Activated CD4-positive, alpha-beta T cell treated with anti-CD3 and anti-CD28 coated beads, Interleukin-2, amount 10 ng/mL, durations not matched to agents 7 days and 5 days (primary cell): ENCODE measurements at places on chromosomes 13 and 19. TPM values are rescaled to one million over a fixed set of nuclear protein-coding genes. Genes with fewer than 3 reads are reported as not detected.

Gene VWA8
- total RNA-seq: 17.8 TPM

DNA sequence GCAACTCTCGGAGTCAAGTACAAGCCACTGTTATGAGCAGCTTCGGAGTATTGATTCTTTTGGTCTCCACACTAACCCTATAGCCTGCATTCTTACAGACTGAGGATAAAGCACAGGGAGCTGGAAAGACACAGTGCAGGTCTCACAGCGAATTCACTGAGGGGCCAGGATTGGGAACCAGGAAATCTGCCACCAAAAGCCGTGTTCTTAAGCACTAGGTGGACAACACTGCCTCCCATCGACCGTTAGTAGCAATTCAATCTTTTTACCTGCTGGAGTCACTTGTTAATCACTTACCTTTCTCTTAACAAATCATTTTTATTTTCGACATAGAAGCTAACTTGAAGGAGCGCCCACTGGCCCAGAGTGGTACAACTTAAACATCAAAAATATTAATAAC is 6.3 kb downstream of the PMIS2 start:
- no peaks in the 10 kb centered on the region for H3K27me3 ChIP-seq
- H3K4me3 ChIP-seq: no peak overlapping the region
- no peaks in the 10 kb centered on the region for H3K36me3 ChIP-seq
- peaks cover 10% of the 10 kb centered on the region for H3K4me1 ChIP-seq
- no peak overlapping the region for H3K27ac ChIP-seq
- DNase-seq: peak; percentile 38

DNA sequence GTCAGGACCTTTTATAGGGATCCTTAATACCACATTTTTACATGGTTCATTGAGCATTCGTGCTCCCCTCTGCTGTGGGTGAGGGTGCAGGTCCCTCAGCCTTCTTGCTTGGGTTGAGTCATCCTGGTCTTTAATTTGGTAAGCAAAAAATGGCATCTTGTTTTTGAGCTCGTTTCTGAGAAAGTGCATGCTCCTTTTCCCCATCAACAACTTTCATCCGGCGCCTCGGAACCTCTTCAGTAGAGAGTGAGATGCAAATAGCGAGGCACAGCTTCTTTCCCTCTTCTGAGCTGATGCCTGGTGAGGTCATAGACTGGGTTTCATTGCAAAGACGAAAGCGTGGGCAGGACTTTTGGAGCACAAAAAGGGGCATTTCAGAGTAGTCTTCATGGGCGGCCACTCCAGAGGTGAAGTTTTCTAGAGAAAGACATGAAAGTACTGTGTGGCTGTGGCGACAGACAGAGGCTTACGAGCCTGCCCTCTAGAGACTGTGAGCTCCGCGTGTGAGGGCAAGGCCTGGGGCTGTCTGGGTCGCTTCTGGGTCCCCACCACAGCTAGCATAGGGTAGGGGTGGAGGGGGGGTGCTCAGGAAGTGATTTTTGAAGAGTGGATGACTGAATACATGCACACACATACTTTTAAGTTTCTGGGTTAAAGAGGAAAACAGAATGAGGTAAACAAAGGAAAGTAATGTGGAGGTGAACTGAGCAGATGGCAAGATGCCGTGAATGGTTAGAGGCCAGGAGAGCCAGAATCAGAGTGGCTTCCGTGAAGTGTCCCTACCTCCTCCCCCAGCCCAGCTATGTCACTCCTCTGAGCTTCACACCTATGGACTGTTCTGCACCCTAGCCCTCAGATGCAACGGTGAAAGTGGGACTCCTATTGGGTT is 44.3 kb downstream of the BBC3 start:
- H3K4me3 ChIP-seq: peak overlapping the region; percentile 44
- peaks cover 87% of the 10 kb centered on the region for H3K4me1 ChIP-seq
- H3K36me3 ChIP-seq: peaks cover 64% of the 10 kb centered on the region
- DNase-seq: peak; percentile 78
- peak overlapping the region; percentile 93 for H3K27ac ChIP-seq

Gene DNAAF3
- total RNA-seq: not detected

DNA sequence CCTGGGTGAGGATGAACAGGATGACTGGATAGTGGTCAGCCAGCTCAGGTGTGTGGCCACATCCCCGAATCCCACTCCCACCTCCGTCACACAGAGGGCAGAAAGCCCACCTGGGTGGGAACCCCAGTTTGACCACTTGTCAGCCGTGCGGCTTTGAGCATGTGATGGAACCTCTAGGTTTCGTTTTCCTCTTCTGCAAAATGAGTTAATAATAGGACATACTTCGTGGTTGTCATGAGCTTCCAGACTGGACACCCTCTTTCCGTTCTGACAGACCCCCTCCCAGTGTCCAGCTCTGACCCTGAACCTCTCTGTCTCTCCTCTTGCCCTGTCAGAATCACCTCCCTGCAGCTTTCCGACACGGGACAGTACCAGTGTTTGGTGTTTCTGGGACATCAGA is 1.8 kb downstream of the AXL start:
- no peak overlapping the region for H3K4me3 ChIP-seq
- H3K36me3 ChIP-seq: no peaks in the 10 kb centered on the region
- peaks cover 10% of the 10 kb centered on the region for H3K4me1 ChIP-seq
- DNase-seq: no peak

DNA sequence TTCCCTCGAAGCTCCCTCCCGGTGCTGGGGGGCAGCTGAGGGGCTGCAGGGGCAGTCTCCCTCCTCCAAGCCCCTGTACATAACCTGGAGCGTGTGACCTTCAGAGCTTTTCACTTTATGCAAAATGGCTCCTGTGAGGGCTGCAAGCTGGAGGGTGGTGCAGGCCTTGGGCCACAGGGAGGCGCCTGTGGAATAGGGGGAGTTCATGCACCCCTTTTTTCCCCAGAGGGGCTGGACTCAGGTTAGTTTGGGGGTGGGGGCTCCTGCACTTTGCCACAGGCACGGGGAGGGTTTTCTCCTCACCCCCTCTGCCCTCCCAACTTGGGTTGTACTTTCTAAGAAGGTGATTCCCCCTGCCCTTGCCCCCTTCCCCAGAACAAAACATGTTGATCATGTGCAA is 6.6 kb upstream of the PRR19 start:
- no peaks in the 10 kb centered on the region for H3K27me3 ChIP-seq
- H3K36me3 ChIP-seq: peaks cover 26% of the 10 kb centered on the region
- no peak for DNase-seq
- H3K4me1 ChIP-seq: peaks cover 19% of the 10 kb centered on the region
- no peak overlapping the region for H3K4me3 ChIP-seq

- H3K27ac ChIP-seq: no peak overlapping the region
- no peak overlapping the region for H3K4me3 ChIP-seq
- no peaks in the 10 kb centered on the region for H3K36me3 ChIP-seq
- no peak for DNase-seq
- no peaks in the 10 kb centered on the region for H3K27me3 ChIP-seq
Measured at GRCh38 chr13:80945328-80945727, 604.4 kb upstream of the SPRY2 start.

Gene OSCAR
- total RNA-seq: 0.32 TPM

DNA sequence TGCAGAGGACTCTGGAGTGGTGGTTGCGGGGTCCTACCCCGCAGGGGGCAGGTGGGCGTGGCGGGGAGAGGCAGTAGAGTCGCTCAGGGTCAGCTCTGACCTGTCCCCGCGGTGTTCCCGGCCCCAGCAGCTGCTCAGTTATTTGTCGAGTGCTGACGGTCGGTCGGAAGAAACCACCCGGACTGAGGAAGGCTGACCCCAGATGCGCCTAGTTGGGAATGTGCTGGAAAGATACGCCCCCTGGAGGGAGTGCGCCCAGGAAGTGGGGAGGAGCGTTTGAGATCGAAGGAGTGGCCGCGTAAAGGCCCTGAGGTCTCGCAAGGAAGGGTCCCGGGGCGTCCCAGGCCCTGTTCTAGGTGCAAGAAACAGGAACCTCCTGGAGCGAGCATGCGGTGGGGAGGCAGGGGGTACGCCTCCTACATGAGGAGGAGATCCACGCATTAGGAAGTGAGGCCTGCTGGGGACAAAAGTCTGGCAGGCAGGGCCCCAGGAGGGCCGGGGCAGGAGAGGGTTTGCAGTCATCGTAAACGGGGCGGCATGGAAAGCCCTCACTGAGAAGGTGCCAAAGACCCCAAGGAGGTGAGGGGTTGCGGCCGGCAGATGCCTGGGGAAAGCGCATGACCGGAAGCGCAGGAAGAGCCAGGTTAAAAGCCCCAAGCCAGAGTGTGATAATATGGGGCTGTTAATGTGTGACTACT is 9.2 kb downstream of the CCDC8 start:
- H3K27ac ChIP-seq: no peak overlapping the region
- H3K27me3 ChIP-seq: peaks cover 49% of the 10 kb centered on the region
- H3K36me3 ChIP-seq: no peaks in the 10 kb centered on the region
- no peak for DNase-seq

- H3K27me3 ChIP-seq: no peaks in the 10 kb centered on the region
- H3K36me3 ChIP-seq: no peaks in the 10 kb centered on the region
- no peak overlapping the region for H3K4me3 ChIP-seq
- no peaks in the 10 kb centered on the region for H3K4me1 ChIP-seq
- DNase-seq: no peak
- H3K27ac ChIP-seq: no peak overlapping the region
Measured at GRCh38 chr13:93462151-93462550, 235.5 kb downstream of the GPC6 start.

Gene SIGLEC11
- total RNA-seq: not detected

DNA sequence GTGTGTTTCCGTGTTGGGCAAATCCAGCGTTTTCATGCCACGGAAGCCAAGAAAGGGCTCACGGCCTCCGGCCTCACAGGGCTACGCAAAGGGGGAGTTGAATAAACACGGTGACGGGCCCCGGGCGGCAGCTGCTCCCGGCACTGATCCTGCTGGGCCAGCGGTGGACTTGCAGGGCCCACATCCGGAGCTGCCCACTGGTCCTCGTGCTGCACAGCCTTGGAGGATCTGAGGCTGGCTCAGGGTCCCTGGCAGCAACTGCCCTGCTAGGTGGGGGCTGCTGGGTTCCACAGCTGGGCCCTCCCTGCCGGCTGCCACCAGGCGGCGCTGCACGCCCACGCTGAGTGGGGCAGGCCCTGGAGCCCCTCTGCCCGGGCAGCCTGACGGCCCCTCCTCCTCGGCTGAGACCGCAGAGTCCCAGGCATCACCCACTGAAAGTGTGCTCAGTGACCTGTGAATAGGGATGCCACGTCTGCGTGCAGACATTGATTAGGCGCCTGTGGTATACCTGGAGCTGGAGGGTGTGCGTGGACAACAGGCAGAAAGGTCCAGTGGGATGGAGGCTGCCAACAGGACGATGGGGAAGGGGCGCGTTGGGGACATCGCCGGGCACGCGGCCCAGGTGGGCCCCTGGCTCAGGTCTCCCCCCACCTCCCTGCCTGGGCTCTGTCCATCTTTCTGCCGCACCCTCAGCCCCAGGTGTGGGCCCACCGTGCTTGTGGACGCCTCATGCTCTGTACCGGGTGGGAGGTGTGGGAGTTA is 5.3 kb upstream of the HCN2 start:
- H3K4me1 ChIP-seq: peaks cover 8% of the 10 kb centered on the region
- peaks cover 3% of the 10 kb centered on the region for H3K36me3 ChIP-seq
- peak; percentile 61 for DNase-seq
- H3K27me3 ChIP-seq: peaks cover 8% of the 10 kb centered on the region

DNA sequence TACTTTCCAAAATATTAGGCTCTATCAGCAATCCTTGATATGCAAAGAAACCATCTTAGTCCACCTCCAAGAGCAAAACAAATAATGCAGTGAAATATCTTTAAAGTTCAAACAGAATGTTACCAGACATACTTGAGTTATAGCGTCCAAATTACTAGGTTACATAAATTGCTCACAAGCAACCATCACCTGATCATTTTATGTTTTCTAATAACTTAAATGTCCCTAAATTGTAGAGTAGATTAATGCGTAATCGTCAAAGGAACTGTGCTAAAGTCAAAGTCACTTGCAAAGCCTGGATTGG is 350.6 kb upstream of the ARGLU1 start:
- H3K27me3 ChIP-seq: peaks cover 9% of the 10 kb centered on the region
- H3K36me3 ChIP-seq: no peaks in the 10 kb centered on the region
- H3K27ac ChIP-seq: no peak overlapping the region

GRCh38 chr19:4939466-4939865 is 29.4 kb upstream of the KDM4B start:
- no peaks in the 10 kb centered on the region for H3K27me3 ChIP-seq
- H3K36me3 ChIP-seq: peaks cover 38% of the 10 kb centered on the region
- H3K27ac ChIP-seq: no peak overlapping the region
- H3K4me1 ChIP-seq: no peaks in the 10 kb centered on the region

DNA sequence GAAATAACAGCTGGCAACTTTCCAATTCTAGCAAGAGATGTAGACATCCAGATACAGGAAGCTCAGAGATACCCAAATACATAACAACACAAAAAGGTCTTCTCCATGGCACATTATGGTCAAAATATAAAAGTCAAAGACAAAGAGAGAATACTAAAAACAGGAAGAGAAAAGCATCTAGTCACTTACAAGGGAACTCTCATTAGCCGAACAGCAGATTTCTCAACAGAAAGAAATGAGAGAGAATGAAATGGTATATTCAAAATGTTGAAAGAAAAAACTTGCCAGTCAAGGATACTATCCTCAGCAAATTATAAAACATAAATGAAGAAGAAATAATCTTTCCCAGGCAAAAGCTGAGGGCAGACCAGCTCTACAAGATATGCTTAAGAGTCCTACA is 12.4 kb downstream of the ZNF780A start:
- no peak for DNase-seq
- no peaks in the 10 kb centered on the region for H3K27me3 ChIP-seq
- peaks cover 95% of the 10 kb centered on the region for H3K36me3 ChIP-seq

Gene B3GNT8
- 2.1 TPM for total RNA-seq

Gene ZIC2
- not detected for total RNA-seq

Gene NANOS3
- total RNA-seq: not detected

Gene KLK1
- total RNA-seq: 0.75 TPM

GRCh38 chr19:52343548-52343947 is 7.5 kb downstream of the ZNF610 start:
- peaks cover 10% of the 10 kb centered on the region for H3K36me3 ChIP-seq
- H3K4me3 ChIP-seq: no peak overlapping the region
- peak; percentile 57 for DNase-seq
- no peaks in the 10 kb centered on the region for H3K4me1 ChIP-seq

Gene FFAR1
- not detected for total RNA-seq

Gene MBD3L2
- total RNA-seq: not detected

DNA sequence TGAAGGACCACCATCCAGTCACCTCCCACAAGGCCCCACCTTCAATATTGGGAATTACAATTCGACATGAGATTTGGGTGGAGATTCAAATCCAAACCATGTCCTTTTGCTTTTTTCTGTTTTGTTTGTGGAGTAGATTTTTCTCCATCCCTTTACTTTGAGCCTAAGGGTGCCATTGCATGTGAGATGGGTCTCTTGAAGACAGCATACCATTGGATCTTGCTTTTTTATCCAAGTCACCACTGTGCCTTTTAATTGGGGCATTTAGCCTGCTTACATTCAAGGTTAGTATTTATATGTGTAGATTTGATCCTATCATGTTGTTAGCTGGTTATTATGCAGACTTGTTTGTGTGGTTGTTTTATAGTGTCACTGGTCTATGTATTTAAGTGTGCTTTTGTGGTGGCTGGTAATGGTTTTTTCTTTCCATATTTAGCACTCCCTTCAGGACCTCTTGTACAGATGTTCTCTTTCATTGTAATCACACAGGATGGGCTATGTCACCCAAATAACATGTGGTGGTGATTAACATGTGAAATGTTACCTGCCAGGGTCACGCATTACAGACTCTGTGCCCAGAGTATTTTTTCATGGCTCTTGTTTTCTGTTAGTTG is 58.0 kb downstream of the ZNF823 start:
- peaks cover 6% of the 10 kb centered on the region for H3K4me1 ChIP-seq
- peaks cover 13% of the 10 kb centered on the region for H3K36me3 ChIP-seq
- no peaks in the 10 kb centered on the region for H3K27me3 ChIP-seq
- H3K4me3 ChIP-seq: no peak overlapping the region

- H3K36me3 ChIP-seq: peaks cover 5% of the 10 kb centered on the region
- peak; percentile 53 for DNase-seq
- H3K27ac ChIP-seq: peak overlapping the region; percentile 90
- peak overlapping the region; percentile 67 for H3K4me3 ChIP-seq
- peaks cover 43% of the 10 kb centered on the region for H3K4me1 ChIP-seq
Measured at GRCh38 chr19:14361824-14362223, 19.4 kb upstream of the ADGRE5 start.
